ENCODE measurements at places on chromosomes 3 and 15.

GRCh38 chr3:131597816-131598215 lies 95.0 kb upstream of the MRPL3 start:
- no peak for DNase-seq

DNA sequence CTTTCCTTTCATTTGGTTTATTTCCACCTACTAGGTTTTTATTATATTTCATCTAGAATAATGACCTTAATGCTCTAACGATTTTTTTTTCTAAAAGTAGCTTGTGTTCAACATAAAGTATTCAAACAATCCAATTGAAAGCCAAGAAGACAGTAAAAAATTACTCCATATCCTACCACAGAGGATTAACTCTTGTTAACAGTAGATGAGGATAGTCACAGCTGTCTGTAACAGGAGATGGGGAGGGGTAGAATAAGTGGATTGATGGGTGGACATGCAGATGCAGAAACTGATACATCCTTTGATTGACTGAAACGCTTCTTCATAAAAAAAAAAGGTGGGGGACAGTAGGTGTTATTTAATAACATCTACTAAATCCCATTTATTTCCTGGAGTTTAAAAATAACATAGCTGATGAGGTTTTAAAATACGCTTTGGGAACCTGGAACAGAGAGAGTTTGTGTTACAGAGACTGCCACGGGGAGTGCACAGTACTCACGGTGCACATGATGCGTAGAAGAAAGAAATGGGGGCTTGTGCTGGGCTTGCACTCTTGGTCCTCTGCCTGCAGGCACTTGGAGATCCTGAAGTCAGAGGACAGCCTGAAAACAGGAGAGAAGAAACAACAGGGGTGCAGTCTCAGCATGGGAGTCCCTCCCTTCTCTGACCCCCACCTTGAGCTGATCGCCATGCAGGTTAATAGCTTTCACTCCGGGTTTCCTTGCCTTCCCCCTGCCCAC lies 226.7 kb downstream of the THSD4 start:
- no peak for DNase-seq

- DNase-seq = no peak
Measured at GRCh38 chr3:98900265-98901118, 1.0 kb downstream of the DCBLD2 start.

DNA sequence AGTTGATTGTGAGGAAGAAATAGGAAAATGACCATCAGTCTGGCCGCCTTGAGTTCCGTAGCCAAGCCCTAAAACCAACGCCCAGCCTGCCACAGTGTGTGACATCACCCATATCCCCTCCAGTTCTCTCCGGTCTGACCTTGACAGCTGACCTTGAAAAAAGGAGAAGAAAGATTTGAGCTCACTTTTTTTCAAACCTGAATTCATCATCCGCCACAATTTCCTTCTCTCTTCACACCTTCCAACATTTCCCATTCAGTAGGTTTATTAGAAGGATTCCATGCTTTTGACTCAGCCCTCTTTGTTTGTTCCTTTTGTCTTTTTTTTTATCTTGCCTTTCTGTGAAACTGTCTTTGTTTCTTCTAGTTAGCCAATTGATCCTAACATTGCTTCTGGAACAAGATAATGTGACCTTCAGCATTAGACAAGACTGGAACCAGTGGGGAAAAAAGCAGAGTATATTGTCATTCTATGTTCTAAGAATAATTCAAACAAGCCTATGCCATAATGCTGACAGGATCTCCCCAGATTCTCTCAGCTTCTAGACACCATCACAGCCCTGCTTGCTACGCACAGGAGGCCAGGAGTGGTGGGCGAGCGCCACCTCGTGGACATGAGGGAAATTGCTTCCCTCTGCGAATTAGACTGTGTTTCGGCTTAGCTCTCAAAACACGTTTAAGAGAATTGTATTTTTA lies 283.1 kb downstream of the FGF12 start:
- DNase-seq = no peak

DNA sequence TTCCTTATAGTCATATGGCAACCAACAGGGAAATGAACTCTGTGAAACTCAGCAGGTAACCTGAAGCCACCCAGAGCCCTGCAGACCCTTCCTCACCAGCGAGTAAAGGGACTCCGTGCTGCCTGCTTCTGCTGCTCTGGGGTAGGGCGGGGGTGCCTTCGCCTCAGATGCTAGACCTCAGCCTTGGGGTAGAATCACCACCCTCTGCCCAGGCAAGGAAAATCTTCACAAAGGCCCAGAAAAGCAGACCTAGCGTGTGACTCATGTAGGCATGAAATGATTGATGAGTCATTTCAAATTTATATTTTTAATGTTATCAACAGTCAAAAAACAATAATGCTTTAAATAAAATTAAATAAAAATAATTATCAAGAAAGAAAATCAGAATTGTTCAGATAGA lies 6.6 kb downstream of the STIMATE start:
- DNase-seq = no peak

DNA sequence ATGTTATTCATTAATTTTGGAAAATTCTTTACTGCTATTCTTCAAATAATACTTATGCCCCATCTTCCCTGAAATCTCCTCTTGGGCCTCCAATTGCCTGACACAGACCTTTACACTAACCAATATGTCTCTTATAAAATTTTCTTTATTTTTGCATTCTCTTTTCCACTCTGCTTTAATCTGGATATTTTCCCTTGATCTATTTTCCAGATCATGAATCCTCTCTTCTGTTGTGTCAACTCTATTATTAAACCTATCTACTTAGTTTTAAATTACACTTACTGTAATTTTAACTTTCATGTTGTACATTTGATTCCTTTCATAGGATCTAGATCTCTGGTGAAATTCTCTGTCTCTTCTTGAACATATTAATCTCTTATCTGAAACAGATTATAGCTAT lies 278.7 kb downstream of the FHIT start:
- no peak for DNase-seq

DNA sequence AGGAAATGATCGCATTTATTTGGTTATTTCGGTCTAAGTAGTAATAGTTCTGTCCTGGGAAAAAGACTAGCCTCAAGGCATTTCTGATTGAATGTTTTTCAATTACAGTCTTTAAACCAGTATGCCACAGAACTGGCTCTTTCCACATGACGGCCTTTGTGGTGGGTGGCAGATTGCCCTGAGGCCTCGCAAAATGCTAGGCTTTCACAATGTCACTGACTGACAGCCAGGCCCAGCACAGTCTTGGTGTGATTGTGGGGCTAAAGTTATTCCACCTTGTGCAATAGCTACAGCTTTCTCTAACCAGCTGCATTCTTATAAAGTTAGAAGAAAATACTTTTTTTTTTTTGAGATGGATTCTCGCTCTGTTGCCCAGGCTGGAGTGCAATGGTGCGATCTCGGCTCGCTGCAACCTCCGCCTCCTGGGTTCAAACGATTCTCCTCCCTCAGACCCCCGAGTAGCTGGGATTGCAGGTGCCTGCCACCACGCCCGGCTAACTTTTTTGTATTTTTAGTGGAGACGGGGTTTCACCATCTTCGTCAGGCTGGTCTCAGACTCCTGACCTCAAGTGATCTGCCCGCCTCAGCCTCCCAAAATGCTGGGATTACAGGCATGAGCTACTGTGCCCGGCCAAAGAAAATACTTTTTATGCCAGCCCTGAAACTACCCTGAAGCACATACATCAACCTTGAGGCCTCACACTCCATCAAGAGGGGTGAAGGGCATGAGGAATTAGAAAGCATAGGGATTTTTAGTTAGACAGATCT lies 2.5 kb upstream of the ADIPOQ start:
- no peak for DNase-seq

DNA sequence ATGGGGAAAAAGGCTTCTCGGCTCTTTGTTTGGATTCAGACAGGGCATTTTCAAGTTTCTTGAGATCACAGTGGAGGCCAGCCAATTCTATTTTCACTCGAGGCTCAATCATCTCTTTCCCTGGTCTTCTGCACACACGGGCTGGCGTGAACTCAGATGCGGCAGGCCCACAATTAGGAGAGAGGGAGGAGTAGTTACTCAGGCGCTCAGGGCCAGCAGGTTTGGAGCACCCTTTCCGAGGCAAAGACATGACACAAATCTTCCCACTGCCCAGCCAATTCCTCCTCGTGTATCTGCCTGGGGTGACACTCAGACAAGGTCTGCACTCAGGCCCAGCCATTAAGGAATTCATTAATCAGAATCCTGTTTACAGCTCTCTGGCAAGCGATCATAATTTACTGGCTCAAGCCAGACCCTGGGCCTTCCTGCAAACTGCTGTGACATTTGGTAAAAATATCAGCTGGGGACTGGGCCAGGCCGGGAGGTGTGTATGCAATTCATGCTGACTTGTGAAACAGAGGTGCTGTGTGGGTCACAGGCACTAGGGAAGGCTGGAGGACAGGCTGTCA lies 68.1 kb upstream of the TLE3 start:
- no peak for DNase-seq

GRCh38 chr3:118380576-118380975 lies 654.1 kb downstream of the IGSF11 start:
- no peak for DNase-seq

GRCh38 chr15:64001148-64001547 lies 45.1 kb downstream of the DAPK2 start:
- DNase-seq = no peak

- no peak for DNase-seq
Measured at GRCh38 chr15:62257996-62258521, 93.0 kb upstream of the C2CD4B start.

- no peak for DNase-seq
Measured at GRCh38 chr3:161559177-161559998, 62.8 kb downstream of the OTOL1 start.

- no peak for DNase-seq
Measured at GRCh38 chr15:93029836-93030429, 59.1 kb downstream of the RGMA start.

DNA sequence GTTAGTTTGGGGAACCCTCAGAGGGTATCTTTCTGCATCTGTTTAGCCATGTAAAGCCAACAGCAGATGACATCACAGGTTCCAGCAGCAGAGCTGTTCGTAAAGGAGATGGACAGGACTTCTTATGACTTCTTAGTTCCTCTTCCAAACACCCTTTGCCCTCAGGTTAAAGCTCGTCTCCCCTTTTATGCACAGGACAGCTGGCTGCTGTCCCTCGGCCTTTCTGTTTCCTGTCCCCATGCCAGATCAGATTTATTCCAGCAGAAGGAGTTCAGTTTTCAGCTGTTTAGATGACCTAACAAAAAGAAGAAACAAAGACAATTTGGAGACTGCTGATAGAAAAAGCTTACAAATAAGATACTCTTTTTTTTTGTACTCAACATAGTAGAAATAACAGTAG lies 45.1 kb downstream of the SEC22A start:
- no peak for DNase-seq

GRCh38 chr15:25990220-25990619 lies 127.1 kb upstream of the ATP10A start:
- no peak for DNase-seq

- DNase-seq = no peak
Measured at GRCh38 chr15:68285259-68285980, 7.9 kb downstream of the FEM1B start.

- no peak for DNase-seq
Measured at GRCh38 chr3:81300324-81300927, 461.0 kb downstream of the GBE1 start.

DNA sequence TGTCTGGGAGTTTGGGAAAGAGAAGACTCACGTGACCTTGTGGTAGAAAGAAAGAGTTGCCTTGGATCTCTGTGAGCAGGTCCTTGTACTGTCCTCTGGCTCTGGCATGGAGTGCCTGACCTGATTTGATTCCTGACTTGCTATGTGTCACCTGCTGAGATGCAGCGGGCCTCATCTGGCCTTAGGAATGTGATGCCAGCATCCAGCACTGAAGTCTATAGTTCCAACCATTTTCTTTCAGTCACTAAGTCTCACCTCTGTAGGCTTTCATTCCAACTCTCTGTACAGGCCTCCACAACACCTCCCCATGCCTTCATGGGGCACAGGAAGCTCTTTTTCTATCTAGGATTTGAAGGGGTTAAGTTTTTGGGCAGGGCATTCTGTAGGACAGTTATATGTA lies 12.1 kb upstream of the OXSR1 start:
- DNase-seq = no peak

DNA sequence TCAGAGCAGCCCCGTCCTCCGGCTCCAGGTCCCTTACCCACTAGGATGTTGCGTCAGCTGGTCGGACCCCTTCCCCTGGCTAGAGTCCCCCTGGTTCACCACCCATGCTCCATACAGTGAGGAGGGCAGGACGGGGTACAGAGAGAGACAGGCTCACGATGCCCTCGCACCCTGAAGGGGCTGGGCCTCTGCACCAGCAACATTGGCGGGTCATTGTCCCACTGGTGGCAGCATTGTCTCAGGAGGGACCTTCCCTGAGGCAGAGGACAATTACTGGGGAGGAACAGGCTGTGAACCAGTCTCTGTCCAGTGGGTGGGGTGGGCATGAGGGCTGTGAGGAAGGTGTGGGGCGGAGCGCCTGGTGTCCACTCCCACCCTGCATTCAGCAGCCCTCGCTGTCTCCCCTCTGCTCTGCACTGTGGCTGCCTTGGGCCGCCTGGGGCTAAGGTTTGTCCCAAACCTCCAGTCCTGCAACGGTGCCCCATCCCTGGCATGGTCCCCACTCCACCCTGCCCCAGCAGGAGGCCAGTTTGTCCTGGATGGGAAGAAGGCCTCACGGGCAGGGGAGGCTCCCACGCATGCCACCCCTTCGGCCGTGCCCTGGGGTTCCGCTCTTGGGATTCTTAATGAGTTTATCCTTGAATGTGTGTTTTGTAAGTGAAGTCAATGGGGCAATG lies 48.0 kb upstream of the KLF13 start:
- no peak for DNase-seq

- DNase-seq = no peak
Measured at GRCh38 chr3:126013751-126014156, 44.8 kb downstream of the ROPN1B start.

GRCh38 chr15:58462973-58463663 lies 31.3 kb downstream of the LIPC start:
- no peak for DNase-seq

GRCh38 chr15:68213991-68214837 lies 9.1 kb upstream of the CALML4 start:
- no peak for DNase-seq

- DNase-seq = no peak
Measured at GRCh38 chr3:48681541-48681880, 4.2 kb downstream of the NCKIPSD start.

- no peak for DNase-seq
Measured at GRCh38 chr3:2099028-2099671, 484 bp downstream of the CNTN4 start.

DNA sequence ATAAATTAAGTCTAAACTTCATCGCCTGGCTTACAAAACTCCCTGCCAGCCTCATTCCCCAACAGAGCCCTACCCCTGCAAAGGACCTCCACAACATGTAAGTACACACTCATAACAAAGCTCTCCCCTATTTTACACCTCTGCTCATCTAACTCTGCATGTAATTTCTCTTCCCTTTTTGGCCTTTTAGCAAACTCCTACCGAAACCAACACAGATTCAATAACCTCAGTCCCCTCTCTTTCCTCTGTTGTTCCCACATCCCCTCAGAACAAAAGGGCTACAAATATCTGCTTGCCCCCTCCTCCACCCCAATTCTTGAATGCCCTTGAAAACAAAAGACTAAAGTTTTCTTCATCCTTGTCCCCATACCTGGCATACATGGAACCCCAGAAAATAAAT lies 662 bp downstream of the UBL7 start:
- no peak for DNase-seq

GRCh38 chr15:77606142-77607034 lies 26.3 kb downstream of the LINGO1 start:
- no peak for DNase-seq
